ENCODE measurements at places on chromosomes 12 and 14.
A peak's percentile ranks its signal among the peaks of the same experiment; 100 is the strongest.

DNA sequence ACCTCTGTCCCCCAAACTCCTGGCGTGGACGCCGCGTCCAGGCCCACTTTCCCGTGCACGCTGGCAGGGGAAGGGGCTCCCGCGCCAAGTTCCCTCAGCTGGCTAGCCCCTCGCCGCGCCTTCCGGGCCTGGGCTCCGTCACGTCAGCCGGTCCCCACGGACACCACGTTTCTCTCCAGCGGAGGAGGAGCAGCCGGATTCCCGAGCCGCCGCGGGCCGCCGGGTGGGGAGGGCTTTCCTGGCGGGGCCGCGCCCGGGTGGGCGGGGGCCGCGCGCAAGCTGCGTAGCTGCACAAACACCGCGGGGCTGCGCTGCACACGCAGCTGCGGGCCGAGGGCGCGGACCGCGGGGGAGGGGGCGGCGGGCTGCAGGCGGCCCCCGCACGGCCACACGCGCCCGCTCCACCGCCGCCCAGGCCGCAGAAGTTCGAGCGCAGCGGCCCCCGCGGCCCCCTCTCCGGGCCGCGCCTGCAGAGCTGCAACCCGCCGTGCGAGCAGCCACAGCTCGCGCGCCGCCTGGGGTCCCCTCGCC, 45.1 kb upstream of the PNMA1 start:
- no peak for DNase-seq

- DNase-seq, result peak; percentile 47
Measured at GRCh38 chr14:74514471-74514941, 20.9 kb downstream of the ISCA2 start.

GRCh38 chr12:61137677-61138414, 1122.4 kb upstream of the USP15 start:
- DNase-seq, result no peak

GRCh38 chr12:111519083-111519482, 80.0 kb downstream of the ATXN2 start:
- DNase-seq, result no peak

GRCh38 chr14:93101181-93101580, 14.5 kb downstream of the ITPK1 start:
- no peak for DNase-seq

- no peak for DNase-seq
Measured at GRCh38 chr12:100442403-100442802, 31.3 kb upstream of the NR1H4 start.

- no peak for DNase-seq
Measured at GRCh38 chr12:109715310-109716091, 1.9 kb downstream of the FAM222A start.

DNA sequence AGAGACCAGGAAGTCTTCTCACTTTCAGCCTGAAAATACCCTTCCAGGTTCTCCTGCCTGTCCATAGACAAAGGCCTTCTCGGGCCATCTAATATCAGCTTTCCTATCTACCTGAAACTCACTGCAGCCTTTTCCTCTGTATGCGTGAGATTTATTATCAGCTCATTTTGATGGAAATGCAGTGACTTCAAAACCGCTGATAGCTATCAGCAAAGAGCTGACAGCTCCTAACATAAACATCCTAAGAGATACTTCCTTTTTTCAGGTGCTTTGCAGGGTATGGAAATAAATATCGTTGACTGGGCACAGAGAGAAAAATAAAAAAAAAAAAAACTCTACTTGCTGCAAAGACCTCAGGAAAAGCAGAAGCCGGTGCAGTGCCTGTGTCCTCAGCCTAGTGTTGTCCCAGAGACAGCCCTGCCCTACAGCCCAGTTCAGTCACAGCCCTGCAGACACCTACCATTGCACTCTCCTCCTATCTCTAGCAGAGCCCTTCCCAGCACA, 215.0 kb upstream of the EGLN3 start:
- no peak for DNase-seq

- DNase-seq, result no peak
Measured at GRCh38 chr12:111149299-111149698, 219.6 kb downstream of the PHETA1 start.

DNA sequence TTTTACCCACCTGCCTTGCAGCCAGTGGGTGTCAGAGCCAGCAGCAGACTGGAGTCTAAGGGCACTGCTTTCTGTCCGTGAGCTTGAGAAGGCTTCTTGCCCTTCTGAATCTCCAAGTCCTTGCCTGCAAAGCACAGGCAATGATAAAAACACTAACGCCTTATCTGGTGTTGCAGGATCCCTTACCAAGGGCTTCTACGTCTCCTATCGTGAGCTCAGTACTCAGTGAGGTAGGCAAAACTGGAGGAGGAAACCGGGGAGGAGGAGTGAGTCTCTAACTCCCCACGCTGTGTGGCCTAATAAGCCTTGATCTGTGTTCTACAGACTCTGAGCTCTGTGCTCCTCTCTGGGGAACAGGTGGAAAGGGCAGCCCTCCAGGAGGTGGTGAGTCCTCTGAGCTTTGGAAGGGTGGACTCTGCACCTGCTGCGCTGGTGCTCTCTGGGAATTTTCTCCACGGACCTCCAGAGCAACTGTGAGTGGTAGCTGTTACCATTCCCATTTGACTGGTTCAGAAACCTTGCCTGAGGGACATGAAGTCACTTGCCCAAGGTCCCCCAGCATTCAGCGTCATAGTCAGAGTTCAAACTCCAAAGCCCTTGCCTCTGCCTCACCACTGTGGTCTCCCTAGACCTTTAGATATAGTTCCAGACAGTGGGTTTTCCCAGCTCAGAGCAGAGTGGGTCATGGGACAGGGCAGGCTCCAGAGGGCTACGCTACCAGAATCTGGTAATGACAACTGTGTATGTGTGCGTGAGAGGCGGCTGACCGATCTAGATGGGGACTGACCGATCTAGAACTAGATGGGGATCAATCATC, 7.0 kb upstream of the MARK3 start:
- DNase-seq, result no peak

DNA sequence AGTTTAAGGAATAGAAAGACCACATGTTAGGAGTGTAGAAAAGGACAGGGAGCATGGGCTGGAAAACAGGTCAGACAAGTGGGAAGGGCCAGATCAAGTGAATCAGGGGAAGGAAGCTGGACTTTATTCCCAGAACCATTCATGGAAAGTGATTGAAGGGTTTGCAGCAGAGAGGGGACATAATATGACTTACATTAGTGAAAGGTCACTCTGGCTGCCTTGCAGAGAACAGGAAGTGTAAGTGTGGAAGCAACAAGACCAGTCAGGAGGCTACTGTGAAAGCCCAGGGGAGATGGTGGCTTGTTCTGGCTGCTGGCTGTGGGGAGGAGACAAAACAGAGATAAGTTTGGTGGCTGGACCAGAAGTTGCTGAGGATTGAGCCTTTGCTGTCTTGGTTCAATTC, 69.1 kb downstream of the VCPKMT start:
- DNase-seq, result no peak

- DNase-seq, result no peak
Measured at GRCh38 chr12:53480491-53481442, 18.5 kb downstream of the MAP3K12 start.

DNA sequence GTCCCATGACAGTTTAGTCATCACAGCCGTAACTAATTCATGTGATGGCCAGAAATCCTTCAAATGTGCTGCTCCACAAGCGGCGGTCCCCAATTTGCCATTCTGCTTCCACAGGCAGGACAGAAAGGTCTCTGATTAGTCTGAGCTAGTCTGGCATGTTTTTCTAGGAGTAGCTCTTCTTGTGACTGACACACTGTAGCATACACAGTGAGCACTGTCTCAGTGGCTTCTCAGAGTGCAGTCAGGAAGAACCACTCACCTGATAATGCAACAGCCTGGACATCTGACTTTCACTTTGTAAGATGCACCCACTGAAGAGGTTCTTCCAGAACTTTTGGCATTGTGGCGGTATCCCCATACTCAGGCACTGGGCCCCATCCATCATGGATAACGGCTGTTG, 1266.2 kb downstream of the TMEM121 start:
- DNase-seq, result no peak

DNA sequence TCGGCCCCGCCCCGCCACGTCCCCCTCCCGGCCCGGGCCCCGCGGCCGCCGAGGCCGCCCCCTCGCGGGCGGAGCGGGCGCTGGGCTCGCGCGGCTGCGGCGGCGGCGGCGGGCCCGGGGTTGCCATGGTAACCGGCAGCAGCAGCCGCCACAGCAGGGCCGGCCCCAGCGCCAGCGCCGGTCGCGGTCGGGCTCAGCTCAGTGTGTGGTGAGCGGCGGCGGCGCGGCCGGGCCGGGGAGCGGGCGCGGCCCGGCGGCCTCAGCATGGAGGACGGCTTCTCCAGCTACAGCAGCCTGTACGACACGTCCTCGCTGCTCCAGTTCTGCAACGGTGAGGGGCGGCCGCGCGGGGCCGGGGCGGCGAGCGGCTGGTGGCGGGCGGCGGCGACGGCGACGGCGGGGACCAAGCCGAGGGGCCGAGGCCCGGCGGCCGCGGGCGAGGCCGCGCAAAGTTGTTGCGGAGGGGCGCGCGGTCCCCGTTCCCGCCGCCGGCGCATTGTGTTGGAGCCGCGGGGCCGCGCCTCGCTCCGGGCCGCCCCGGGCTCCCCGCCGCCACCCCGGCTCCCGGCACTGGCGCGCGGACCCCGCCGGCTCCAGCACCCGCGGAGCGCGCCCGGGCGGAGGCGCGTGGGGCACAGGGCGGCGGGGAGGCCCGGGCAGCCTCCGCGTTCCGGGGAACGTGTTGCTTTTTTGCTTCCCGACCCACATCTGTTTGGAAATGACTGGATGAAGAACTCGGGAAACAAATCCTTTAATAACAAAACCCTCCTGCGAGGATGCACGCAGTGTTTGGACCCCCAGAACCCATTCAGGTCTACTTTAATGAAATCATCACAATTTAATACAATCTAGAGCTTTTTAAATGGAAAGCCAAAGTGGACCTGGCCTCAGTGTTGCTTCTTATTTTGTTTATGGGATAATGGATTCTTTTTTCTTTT, at the start of gene EML1:
Gene EML1, plus strand, starts transcription at position 201 of the 938 bp plus-strand sequence. Its CDS starts 64 bp downstream, at position 265.
- DNase-seq, result peak; percentile 54

GRCh38 chr12:95789126-95790032, 1.2 kb downstream of the NTN4 start:
- no peak for DNase-seq

Data from AG09319 (cell line).